ENCODE measurements at places on chromosomes 12 and 14. TPM values are rescaled to one million over a fixed set of nuclear protein-coding genes. Genes with fewer than 3 reads are reported as not detected.

Gene KRT86
- not detected for total RNA-seq

Gene TMEM253
- 0.71 TPM for total RNA-seq

DNA sequence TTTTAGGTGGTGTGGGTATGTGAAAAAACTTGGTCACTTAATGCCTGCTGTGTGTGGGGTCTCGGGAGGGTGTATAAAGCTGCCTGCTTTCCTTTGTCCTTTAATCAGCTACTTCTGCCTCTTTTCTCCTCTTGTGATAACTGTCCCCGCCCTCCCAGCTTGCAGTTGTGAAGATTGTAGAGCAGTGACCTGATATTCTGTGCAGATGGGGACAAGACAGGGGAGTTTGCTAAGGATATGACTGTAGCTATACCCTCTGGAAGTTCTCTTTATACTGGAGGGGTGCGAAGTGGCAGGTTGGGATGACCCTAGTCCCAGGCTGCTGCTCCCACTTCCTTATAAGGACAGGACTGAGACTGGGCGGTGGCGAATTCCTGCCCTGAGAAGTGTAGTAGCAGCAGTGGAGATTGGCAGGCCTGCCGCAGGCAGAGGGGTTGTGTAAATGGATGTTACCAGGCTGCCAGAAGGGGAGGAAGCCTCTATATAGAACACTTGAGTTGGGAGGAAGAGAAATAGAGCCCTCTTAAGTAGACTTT lies 835 bp downstream of the MYL6 start:
- DNase-seq: peak; percentile 63

Gene ZC3H14
- 63.2 TPM for total RNA-seq

Measured in ovary (tissue), 10 donors.